DMS53 (cell line): ENCODE measurements at places on chromosomes 4 and X.

DNA sequence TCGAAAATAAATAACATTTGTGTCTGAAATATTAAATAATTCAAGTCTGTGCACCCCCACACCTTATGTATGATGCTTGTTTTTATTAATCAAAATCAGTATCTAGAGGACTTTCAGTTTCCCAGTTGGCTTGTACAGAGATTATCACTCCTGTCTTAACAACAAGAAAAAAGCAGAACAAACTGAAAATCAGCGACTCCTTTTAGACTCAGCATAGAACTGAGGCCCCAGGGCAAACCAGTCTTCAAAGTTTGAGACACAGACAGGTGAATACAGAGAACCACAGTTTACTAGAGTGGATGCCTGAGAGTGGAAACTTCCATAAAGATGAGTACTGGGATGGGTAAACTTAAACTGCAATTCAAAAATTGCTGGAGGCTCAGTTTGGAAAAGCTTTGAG is 142.8 kb upstream of the KLF8 start:
- no peak for DNase-seq

- peak; percentile 15 for DNase-seq
Measured at GRCh38 chrX:118536687-118537461, 41.3 kb downstream of the DOCK11 start.

GRCh38 chr4:181504924-181505323 is 738.3 kb upstream of the TENM3 start:
- no peak for DNase-seq

GRCh38 chr4:10056334-10057022 is 35.2 kb upstream of the SLC2A9 start:
- DNase-seq = no peak

DNA sequence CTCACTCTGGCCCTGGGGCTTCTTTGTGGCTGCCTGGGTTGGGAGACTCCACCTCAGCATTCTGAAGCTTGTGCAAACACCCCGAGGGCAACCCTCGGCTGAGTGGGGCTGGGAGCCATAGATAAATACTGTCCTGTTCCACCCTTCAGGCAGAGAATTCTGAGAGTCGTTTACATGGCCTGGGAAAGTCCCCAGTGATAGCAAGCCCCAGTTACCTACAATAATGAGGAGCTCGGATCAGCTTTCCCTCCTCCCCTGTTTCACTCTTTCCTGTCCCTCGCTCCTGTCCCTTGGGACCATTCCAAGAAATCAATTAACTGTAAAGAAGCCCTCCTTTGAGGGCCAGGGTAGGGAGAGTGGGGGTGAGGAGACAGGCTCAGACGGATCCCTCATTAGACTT is 31.6 kb upstream of the DDX3X start:
- DNase-seq = no peak

- no peak for DNase-seq
Measured at GRCh38 chrX:111259559-111259958, 10.7 kb downstream of the CAPN6 start.

GRCh38 chrX:16114611-16115010 is 8.8 kb upstream of the GRPR start:
- DNase-seq = no peak

- no peak for DNase-seq
Measured at GRCh38 chrX:115939070-115939469, 231.5 kb upstream of the AGTR2 start.

- peak; percentile 88 for DNase-seq
Measured at GRCh38 chrX:56025872-56026571, 206.1 kb upstream of the KLF8 start.

DNA sequence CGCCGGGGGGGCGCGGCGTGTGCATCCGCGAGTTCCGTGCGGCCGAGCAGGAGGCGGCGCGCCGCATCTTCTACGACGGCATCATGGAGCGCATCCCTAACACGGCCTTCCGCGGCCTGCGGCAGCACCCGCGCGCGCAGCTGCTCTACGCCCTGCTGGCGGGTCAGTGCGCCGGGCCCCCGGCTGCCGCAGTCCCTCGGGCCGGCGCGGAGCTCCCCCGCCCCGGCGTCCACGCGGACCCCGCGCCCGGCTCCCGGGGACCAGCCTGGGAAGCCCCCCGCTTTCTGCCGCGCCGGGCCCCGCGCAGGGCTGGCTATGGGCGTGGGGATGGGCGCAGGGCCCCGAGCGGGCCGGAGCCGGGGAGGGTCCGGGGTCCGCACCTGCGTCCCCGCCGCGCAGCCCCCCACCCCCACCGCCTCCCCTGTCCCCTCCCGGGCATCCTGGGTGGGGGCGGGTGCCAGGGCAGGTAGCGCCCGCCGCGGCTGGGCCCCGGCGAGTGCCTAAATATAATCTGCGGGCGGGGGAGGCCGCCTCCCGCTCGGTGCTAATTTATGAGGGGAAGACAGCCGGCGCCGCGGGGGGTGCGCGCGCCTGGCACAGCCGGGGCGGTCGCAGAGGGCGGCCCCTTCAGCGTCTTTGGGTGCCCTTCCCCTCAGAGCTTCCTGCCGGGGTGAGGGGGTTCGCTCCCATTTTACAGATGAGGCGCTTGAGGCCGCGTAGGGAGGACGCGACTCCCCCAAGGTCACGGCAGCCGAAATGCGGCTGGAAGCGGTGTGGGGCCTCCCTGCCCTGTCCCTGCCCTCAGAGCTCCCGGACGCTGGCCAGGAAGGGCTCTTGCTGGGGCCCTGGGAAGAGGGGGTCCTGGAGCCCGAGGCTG is 837 bp downstream of the NAT8L start:
- DNase-seq = peak; percentile 86

- DNase-seq = no peak
Measured at GRCh38 chrX:53479301-53479700, 45.1 kb upstream of the HSD17B10 start.

- no peak for DNase-seq
Measured at GRCh38 chr4:170674176-170674575, 584.4 kb upstream of the AADAT start.

- no peak for DNase-seq
Measured at GRCh38 chr4:79087071-79087470, 147.8 kb upstream of the PAQR3 start.

- peak; percentile 22 for DNase-seq
Measured at GRCh38 chr4:39046249-39046648, 14.0 kb upstream of the TMEM156 start.

GRCh38 chrX:37796805-37797204 is 16.9 kb downstream of the CYBB start:
- no peak for DNase-seq

- DNase-seq = no peak
Measured at GRCh38 chr4:141329174-141329569, 108.5 kb downstream of the ZNF330 start.

GRCh38 chr4:90970021-90970420 is 842.8 kb downstream of the CCSER1 start:
- no peak for DNase-seq

DNA sequence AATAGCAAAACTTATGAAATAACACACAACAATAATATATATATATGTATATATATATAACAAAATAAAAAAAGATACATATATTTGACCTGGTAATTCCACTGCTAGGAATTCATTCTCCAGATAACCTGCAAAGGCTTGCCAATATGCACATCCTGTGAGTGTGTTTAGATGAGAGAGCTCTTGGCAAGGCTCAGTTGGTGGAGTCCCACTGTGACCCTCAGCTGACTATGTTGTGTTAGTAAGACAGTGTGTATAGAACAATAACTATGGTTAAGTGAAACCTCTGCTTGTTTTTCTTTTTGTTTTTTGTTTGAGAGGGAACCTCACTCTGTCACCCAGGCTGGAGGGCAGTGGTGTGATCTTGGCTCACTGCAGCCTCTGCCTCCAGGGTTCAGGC is 39.5 kb upstream of the RBMX start:
- no peak for DNase-seq
